T-helper 1 cell (primary cell): ENCODE measurements at places on chromosomes 12 and 14.

GRCh38 chr12:10810068-10810467 lies at the start of gene TAS2R9:
TSS of gene TAS2R9 (minus strand) at chr12:10810168. CDS start at chr12:10810075, 93 bp downstream.
- no peak for DNase-seq

GRCh38 chr12:22802883-22803630 lies 178.1 kb downstream of the ETNK1 start:
- no peak for DNase-seq

DNA sequence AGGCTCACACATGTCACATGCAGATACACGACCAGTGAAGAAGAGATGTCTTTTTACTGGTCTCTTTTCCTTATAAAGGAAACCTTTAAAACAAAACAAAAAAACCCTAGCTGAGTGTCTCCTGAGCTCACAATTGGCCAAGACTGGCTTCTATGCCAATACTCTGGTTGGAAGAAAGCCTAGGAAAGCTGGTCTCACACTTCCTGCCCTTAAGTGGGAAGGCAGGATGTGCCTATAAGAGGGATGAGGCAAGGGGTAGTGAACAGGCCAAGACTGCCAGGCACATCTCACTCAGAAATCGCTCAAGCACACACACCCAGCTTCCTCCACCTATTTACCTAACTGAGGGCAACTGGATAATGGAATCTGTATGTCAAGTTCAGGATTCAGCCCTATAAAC lies 50.0 kb downstream of the SOCS2 start:
- no peak for DNase-seq

GRCh38 chr12:22018860-22019259 lies 27.2 kb upstream of the CMAS start:
- no peak for DNase-seq

DNA sequence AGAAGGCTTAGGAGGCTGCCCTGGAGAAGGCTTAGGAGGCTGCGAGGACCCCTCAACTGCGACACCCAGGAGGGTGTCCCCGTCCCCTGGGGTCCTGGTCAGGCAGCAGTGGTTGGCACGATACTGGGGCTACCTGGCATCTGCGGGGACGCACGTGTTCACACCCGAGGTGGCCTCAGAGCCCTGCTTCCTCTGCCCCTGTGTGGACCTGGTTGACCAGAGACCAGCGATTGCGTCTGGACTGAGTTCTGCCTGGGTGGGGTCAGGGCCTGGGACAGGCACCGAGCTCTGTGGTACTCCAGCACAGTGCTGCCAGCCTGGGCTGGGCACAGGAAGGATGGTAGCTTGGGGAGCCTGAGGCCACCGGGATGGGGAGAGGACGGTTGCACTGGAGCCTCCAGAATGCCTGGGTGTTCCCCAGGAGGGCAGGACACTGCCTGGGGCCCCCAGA lies 735 bp downstream of the ASPG start:
- DNase-seq: no peak

GRCh38 chr12:116180448-116180847 lies 97.0 kb downstream of the MED13L start:
- DNase-seq: no peak

DNA sequence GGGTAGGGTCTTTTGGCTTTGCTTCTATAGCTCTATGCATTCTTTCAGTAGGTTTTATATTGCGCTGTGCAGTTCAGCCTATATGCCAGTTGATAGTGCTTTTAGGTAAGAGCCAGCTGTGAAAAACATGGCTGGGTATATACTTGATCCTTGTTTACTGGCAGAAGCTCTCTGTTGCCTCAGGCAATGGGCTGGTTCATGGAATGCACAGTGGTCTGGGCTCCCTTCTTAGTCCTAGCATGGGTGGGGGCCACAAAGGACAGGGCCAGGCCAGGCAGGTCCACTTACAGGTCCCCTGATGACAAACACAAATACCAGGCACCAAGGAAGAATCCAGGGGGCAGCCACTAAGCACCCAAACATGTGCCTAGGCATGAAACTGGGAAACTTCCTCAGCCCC lies 240.7 kb downstream of the SEC23A start:
- no peak for DNase-seq

GRCh38 chr14:50670196-50670865 lies 2.2 kb upstream of the SAV1 start:
- DNase-seq: no peak

GRCh38 chr14:74618078-74618952 lies 6.3 kb upstream of the LTBP2 start:
- DNase-seq: peak; percentile 62

- DNase-seq: no peak
Measured at GRCh38 chr12:53838978-53839377, 87.2 kb upstream of the CISTR start.

GRCh38 chr12:45216230-45216982 lies 511 bp downstream of the ANO6 start:
- DNase-seq: peak; percentile 42

- no peak for DNase-seq
Measured at GRCh38 chr12:111858186-111858585, 16.2 kb downstream of the MAPKAPK5 start.

DNA sequence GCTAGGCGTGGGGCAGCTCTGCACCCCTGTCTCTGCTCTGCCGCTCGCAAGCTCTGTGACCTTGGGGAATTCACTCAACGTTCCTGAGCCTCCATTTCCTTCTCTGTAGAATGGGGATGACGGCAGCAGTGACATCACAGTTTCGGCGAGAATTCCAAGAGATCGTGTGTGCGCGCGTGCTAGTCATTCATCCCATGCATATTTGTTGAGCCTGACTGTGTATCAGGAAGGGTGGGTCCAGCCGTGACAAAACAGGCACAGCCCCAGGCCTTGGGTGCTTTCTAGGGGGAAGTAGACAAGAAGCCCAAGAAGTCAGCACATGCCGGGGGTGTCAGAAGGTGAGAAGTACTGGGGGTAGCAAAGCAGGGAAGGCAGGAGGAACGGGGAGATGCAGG lies 145.6 kb upstream of the NCOR2 start:
- no peak for DNase-seq

- DNase-seq: no peak
Measured at GRCh38 chr12:124376435-124376834, 81.5 kb downstream of the RFLNA start.

DNA sequence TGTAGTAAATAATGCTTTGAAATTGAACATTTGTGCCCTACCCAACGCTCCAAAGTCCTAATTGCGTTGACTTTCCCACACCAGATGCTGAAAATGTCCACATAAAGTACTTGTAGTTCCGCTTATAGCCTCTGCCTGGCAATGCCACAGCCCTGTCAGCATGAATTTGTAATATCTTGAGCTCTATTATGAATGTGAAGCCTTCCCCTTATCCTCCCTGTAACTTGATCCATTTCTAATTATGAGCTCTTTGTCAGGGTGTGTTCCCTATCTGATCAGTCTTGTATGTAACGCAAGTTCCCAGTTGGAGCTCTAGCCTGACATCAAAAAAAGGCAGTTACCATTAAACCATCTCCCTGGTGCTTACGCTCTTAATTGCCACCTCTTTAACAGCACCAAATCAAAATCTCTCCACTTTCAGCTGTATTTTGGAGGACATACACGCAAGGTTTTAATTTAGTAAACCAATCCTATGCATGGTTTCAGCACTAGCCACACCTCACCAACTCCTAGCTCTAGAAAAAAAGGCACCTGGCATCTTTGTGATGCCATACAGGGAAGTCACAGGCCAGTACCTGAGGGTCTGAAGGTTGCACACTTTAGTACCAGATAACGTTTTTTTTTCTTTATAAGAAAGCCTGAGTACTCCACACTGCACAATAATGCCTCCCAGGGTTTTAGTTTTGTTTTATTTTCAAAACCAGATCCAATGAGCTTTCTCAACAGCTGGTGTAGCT lies 69.3 kb downstream of the EEA1 start:
- DNase-seq: no peak

GRCh38 chr12:108133482-108133881 lies 4.4 kb downstream of the WSCD2 start:
- no peak for DNase-seq

- DNase-seq: no peak
Measured at GRCh38 chr12:131500564-131500963, 210.3 kb upstream of the SFSWAP start.
